ENCODE measurements at places on chromosomes 5 and 9. TPM values are rescaled to one million over a fixed set of nuclear protein-coding genes. Genes with fewer than 3 reads are reported as not detected.

Gene ENC1
- total RNA-seq: 48.4 TPM

Gene DIRAS2
- total RNA-seq: not detected

Gene PAX5
- 0.22 TPM for total RNA-seq

Gene ANGPTL2
- 39.0 TPM for total RNA-seq

Gene PRRC2B
- 178 TPM for total RNA-seq

Gene SLC1A1
- total RNA-seq: 13.4 TPM

Gene KCTD16
- 2.8 TPM for total RNA-seq

Gene AMBP
- 0.16 TPM for total RNA-seq

Gene CAVIN4
- 1.7 TPM for total RNA-seq

Gene CTXN3
- total RNA-seq: 8.4 TPM

Gene TAF9
- total RNA-seq: 89.0 TPM

Gene DRD1
- 8.0 TPM for total RNA-seq

Gene UNC13B
- total RNA-seq: 46.5 TPM

Gene SLC23A1
- total RNA-seq: 1.0 TPM

Gene PAIP1
- 79.9 TPM for total RNA-seq

Gene PCDHGB5
- 6.0 TPM for total RNA-seq

Gene NMUR2
- 0.59 TPM for total RNA-seq

Gene SPAAR
- total RNA-seq: 0.25 TPM

Gene UBAC1
- 23.2 TPM for total RNA-seq

Gene FABP6
- 3.7 TPM for total RNA-seq

Gene NR6A1
- 29.3 TPM for total RNA-seq

Gene HINT2
- 62.8 TPM for total RNA-seq

Gene C8G
- total RNA-seq: not detected

Gene ROR2
- total RNA-seq: 13.0 TPM

Gene PPP2CA
- 78.3 TPM for total RNA-seq

Gene SPINK6
- not detected for total RNA-seq

Gene SLC36A3
- total RNA-seq: 0.49 TPM

Gene HMGCR
- total RNA-seq: 106 TPM

Gene N4BP3
- total RNA-seq: 11.4 TPM

Gene PCDHGA4
- 0.67 TPM for total RNA-seq

Gene ADAMTSL1
- 16.7 TPM for total RNA-seq

Gene PPP6C
- total RNA-seq: 30.4 TPM

Gene ADRA1B
- 0.83 TPM for total RNA-seq

Gene SOHLH1
- total RNA-seq: not detected

Gene CDH6
- 143 TPM for total RNA-seq

Gene VPS13A
- 42.7 TPM for total RNA-seq

Gene SERINC5
- 7.6 TPM for total RNA-seq

Gene PFDN1
- 70.1 TPM for total RNA-seq

Gene FBP1
- total RNA-seq: not detected

Gene PLPPR1
- 0.48 TPM for total RNA-seq

Gene KIF12
- not detected for total RNA-seq

Gene GARNL3
- 28.8 TPM for total RNA-seq

Gene DOCK8
- 0.78 TPM for total RNA-seq

Gene ADAMTSL2
- total RNA-seq: 0.14 TPM

Gene TRPM3
- total RNA-seq: 0.27 TPM

Gene NKD2
- total RNA-seq: 4.5 TPM

Gene IFNA2
- total RNA-seq: not detected

Gene ARHGEF39
- total RNA-seq: 2.3 TPM

Gene FTMT
- not detected for total RNA-seq

Gene EIF4E1B
- total RNA-seq: 0.58 TPM

Gene SLC22A4
- 0.46 TPM for total RNA-seq

Gene VAV2
- total RNA-seq: 5.2 TPM

Gene COL23A1
- 0.21 TPM for total RNA-seq

Gene ZNF483
- 9.5 TPM for total RNA-seq

Gene AQP3
- total RNA-seq: 0.45 TPM

Gene FGF1
- total RNA-seq: 0.29 TPM

Gene ADAMTS13
- total RNA-seq: 4.6 TPM

Measured in motor neuron (in vitro differentiated cells).